Activated naive CD8-positive, alpha-beta T cell treated with anti-CD3 and anti-CD28 coated beads, Interleukin-2, amount 50 U/mL, for 24 hours (primary cell): ENCODE measurements at places on chromosomes 5 and 9.

DNA sequence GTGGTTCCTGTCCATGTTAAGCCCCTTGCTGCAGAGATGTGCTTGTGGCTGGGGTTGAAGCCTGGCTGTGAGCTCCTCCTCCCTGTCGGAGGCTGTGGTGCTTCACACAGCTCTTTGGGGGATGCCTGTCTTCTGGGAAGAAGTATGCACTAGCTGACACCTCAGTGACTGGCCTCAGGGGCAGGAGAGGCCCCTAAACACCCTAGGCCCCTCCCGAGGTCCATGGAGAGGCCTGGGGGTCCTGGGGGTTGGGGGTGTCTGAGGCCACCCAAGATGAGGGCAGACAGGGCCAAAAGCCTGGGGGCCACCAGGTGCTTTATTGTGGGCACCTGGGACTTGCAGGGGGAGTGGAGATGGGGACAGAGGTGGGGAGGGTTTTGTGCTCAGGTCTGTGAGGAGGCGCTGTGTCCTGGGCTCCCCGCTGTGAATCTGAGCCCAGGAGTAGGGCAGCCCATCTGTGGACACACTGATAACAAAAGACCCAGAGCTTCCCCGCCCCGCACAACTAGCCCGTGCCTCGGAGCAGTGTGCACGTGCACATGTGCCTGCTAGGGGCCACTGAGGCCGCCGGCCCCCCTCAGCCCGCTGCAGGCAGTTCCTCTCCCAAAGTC lies 92.0 kb downstream of the PHF2 start:
- H3K27me3 ChIP-seq, result no peaks in the 10 kb centered on the region
- no peak overlapping the region for H3K27ac ChIP-seq
- no peaks in the 10 kb centered on the region for H3K36me3 ChIP-seq
- no peaks in the 10 kb centered on the region for H3K4me1 ChIP-seq

DNA sequence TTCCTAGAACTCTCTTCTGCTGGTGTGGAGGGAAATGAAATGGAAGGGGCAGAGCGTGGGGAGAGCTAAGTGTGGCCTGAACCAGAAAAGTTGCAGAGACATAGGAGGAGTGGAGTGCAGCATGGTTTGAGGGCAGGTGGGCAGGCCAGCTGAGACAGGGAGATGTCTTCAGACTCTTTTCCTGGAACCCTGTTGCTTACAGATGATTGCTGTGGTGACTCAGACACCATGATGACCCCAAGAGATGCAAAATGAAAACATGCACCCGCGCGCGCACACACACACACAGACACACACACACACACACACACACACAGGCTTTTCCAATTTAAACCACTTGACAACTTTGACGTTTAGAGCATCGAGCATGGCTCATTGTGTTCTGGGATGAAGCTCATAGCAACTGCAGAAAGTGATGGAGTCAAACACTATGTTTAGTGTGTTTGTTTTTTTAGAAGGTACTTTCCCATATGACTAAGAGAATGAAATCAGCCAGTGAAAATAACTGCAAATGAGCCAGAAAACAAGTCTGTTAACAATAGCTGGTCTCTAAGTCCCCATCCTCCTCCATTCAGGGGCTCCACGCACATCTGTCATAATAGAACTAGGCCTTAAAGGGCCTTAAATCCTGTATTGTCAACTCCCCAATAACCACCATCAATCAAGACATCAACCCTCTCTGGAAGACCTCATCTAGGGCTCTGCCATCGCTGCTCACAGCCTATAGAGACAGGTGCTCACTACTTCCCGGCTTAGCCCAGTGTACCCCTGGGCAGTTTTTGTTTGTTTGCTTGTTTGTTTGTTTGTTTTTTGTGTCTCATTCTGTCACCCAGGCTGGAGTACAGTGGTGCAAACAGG lies 9.6 kb downstream of the TMOD1 start:
- H3K4me3 ChIP-seq, result no peak overlapping the region
- peak overlapping the region; percentile 15 for H3K27ac ChIP-seq
- no peak for DNase-seq
- peaks cover 11% of the 10 kb centered on the region for H3K27me3 ChIP-seq

DNA sequence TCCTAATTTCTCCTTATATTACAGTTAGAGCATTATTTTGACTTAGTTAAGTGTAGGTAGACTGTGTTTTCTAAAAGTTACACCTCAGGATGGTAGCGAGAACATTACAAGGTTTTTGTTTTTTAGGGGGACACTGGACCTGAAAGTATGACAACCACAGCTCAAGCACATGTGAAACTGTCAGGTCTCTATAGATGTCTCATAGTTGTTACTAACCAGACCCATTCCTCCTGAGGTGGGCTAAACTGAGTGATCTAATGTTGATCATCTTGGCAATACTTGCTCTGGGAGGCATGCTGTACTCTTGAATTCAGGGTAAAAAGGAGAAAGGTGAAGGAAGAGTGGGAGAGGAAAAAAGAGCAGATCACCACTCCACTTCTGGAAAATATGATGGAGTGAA lies 196.6 kb upstream of the RASEF start:
- no peak overlapping the region for H3K27ac ChIP-seq
- H3K4me1 ChIP-seq, result no peaks in the 10 kb centered on the region
- no peak overlapping the region for H3K4me3 ChIP-seq

- H3K27me3 ChIP-seq, result peaks cover 35% of the 10 kb centered on the region
- no peak overlapping the region for H3K4me3 ChIP-seq
- no peaks in the 10 kb centered on the region for H3K36me3 ChIP-seq
- no peaks in the 10 kb centered on the region for H3K4me1 ChIP-seq
These were observed 34.9 kb downstream of the CFAP90 start for GRCh38 chr5:7815892-7816534.

GRCh38 chr9:87720173-87720572 lies 5.7 kb upstream of the CTSL start:
- no peak overlapping the region for H3K27ac ChIP-seq
- H3K36me3 ChIP-seq, result no peaks in the 10 kb centered on the region
- peaks cover 13% of the 10 kb centered on the region for H3K27me3 ChIP-seq
- DNase-seq, result no peak
- H3K4me3 ChIP-seq, result no peak overlapping the region
- no peaks in the 10 kb centered on the region for H3K4me1 ChIP-seq

DNA sequence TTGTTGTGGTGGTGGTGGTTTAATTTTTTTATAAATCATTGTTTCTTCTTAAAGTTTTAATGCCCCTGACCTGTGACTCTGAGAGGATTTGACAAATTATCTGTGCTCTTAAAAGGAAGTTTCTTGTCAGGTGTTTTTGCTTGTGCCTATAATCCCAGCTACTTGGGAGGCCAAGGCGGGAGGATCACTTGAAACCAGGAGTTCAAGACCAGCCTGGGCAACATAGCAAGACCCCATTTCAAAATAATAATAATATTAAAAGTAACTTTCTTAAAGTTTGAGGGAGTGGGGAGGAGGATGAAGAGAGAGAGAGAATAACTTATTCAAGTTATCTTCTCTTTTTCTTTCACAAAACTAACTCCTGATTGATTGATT lies 12.2 kb upstream of the ERMP1 start:
- peaks cover 8% of the 10 kb centered on the region for H3K27me3 ChIP-seq
- no peak for DNase-seq
- H3K36me3 ChIP-seq, result peaks cover 6% of the 10 kb centered on the region
- peak overlapping the region; percentile 89 for H3K27ac ChIP-seq

GRCh38 chr5:76229900-76230299 lies 146.7 kb downstream of the SV2C start:
- DNase-seq, result no peak
- H3K27ac ChIP-seq, result no peak overlapping the region
- H3K36me3 ChIP-seq, result no peaks in the 10 kb centered on the region
- peaks cover 3% of the 10 kb centered on the region for H3K27me3 ChIP-seq
